Heart left ventricle (tissue), 16 donors: ENCODE measurements at places on chromosomes 1 and 21. TPM values are rescaled to one million over a fixed set of nuclear protein-coding genes. Genes with fewer than 3 reads are reported as not detected.
A peak's percentile ranks its signal among the peaks of the same experiment; 100 is the strongest.

The TOMM40L gene
- 31.6 TPM for total RNA-seq

DNA sequence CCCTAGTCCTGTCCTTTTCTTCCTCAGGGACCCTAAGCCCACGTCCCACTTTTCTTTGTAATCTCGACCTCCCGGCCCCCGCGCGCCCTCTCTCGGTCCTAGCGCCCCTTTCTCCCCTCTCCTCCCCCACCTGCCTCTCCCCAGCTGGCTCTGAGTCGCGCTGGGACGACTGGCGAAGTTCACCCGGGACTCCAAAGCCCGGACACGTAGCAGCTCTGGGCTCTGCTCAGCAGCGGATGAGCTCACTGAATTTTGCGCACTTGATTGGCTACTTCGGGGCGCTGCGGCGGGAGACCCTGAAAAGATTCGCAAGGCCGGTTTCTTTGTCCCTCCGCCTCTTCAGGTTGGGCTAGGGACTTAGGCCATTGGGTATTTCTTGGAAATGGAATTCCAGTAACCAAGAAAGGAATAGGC is 16.3 kb upstream of the ACKR1 start:
- peak; percentile 79 for DNase-seq
- H3K4me1 ChIP-seq, result no peaks in the 10 kb centered on the region
- H3K4me3 ChIP-seq, result no peak overlapping the region
- peaks cover 46% of the 10 kb centered on the region for H3K27me3 ChIP-seq

DNA sequence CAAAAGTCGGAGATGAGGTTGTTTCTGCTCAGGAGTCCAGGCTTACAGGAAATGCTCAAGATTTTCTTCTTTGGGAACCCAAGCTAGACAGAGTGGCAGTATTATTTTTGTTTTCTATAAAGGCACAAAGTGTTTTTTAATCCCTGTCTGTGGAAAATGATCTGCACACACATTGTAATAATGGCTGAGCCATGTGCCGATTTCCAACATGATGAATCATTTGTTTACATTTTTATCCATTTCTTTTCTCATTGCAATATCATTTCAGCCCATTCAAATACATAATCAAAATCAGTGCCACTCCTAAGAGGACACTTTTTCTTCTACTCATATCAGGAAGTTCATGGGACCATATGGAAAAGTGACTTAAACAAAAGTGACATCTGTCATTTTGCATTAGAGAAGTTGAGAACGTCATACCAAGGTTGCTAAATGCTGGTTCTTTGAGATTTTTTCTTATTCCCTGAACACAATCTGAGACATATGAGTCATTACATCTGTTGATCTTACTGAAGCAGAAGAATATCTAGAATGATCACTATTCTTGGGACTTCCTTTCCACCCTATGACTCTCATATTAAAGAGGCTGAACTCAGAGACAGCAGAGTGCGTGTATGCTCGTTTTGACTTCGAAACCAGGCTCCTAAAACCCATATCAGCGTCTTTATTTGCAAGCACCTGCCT is 44.9 kb downstream of the ACTA1 start:
- no peak overlapping the region for H3K4me3 ChIP-seq
- no peak overlapping the region for H3K27ac ChIP-seq
- H3K4me1 ChIP-seq, result no peaks in the 10 kb centered on the region

- H3K27me3 ChIP-seq, result no peaks in the 10 kb centered on the region
- H3K4me3 ChIP-seq, result no peak overlapping the region
- H3K36me3 ChIP-seq, result no peaks in the 10 kb centered on the region
Measured at GRCh38 chr1:167529829-167530474, 11.6 kb upstream of the CD247 start.

The TNNT2 gene
- 8,693 TPM for total RNA-seq

DNA sequence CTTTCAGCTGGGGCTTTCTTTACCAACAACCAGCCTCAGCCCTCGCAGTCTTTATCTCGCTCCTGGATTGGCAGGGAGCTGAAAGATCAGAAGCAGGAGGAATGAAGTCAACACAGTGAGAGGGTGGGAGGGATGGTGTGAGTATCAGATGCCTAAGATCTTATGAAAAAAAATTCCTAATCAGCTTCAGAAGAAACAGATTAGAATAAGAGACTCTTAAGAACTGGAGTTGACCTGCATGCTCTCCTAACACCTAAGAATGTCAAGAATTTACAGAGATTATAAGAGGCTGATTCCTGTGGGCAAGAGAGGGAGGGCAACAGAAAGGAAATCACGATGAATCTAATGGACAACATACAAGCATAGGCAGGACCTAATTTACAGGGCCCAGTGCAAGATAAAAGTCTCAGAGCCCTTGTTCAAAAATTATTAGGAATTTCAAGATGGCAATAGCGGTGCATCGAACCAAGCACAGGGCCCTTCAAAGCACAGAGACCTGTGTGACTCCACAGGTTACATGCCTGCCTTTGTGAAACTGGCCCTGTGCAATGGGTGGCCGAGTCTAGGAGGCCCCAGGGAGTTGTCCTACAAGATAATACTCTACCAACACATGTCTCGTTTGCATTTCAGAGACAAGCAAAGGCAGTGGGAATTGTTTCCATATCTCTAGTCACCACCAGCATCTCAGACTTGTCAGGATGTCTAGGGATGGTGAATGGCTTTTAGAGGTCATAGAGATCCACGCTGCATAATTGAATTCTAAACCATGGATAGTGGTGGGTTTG is 65.3 kb upstream of the PPP2R5A start:
- H3K27me3 ChIP-seq, result no peaks in the 10 kb centered on the region
- no peak overlapping the region for H3K27ac ChIP-seq
- DNase-seq, result no peak
- no peak overlapping the region for H3K4me3 ChIP-seq
- peaks cover 5% of the 10 kb centered on the region for H3K4me1 ChIP-seq

The PODN gene
- 18.9 TPM for total RNA-seq

The UBAP2L gene
- 111 TPM for total RNA-seq

GRCh38 chr1:183654706-183655105 is 1.6 kb upstream of the APOBEC4 start:
- H3K27me3 ChIP-seq, result no peaks in the 10 kb centered on the region
- no peak overlapping the region for H3K4me3 ChIP-seq
- no peak for DNase-seq
- H3K27ac ChIP-seq, result no peak overlapping the region
- H3K36me3 ChIP-seq, result no peaks in the 10 kb centered on the region
- peaks cover 45% of the 10 kb centered on the region for H3K4me1 ChIP-seq

The APOBEC4 gene
- not detected for total RNA-seq

GRCh38 chr1:53390736-53391135 is 62.9 kb upstream of the LRP8 start:
- H3K27ac ChIP-seq, result no peak overlapping the region
- DNase-seq, result no peak

DNA sequence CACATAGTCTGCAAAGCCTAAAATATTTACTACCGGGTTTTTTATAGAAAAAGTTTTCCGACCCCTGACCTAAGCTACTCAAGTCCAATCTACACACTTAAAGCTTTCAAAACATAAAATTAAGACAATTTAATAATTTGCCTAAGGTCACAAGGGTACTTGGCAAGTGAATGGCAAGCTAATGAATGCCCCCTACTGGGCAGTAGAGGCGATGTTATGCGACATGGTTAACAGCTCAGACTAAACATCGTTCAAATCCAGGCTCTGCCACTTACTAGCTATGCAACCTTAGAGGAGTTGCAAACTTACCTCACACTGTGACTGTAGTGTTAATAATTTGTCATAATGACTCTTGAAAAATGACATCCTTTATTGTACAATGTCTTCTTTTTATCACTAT is 317.2 kb upstream of the NFIA start:
- DNase-seq, result no peak
- H3K4me1 ChIP-seq, result no peaks in the 10 kb centered on the region
- H3K4me3 ChIP-seq, result no peak overlapping the region
- H3K36me3 ChIP-seq, result no peaks in the 10 kb centered on the region
- H3K27me3 ChIP-seq, result no peaks in the 10 kb centered on the region

GRCh38 chr1:19639999-19640362 is 4.1 kb upstream of the NBL1 start:
- no peaks in the 10 kb centered on the region for H3K27me3 ChIP-seq
- DNase-seq, result no peak
- H3K4me1 ChIP-seq, result peaks cover 18% of the 10 kb centered on the region
- H3K4me3 ChIP-seq, result no peak overlapping the region
- no peak overlapping the region for H3K27ac ChIP-seq

DNA sequence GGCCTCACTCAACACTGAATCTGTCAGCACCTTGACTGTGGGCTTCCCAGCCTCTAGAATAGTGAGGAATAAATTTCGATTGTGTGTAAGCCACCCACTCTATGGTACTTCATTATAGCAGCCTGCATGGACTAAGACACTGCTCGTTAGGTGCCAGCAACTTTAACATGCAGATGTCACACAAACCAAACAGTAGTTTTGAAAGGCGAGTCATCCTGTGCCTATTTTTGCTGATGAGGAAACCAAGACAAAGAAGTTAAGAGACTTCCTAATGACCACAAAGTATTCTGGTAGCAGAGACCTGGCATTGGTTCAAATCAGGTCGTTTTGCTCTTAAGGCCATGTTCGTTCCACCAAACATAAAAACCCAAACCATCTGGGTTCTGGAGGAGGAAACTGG is 42.9 kb downstream of the BATF3 start:
- H3K36me3 ChIP-seq, result no peaks in the 10 kb centered on the region
- H3K4me3 ChIP-seq, result no peak overlapping the region
- no peak for DNase-seq
- H3K27ac ChIP-seq, result no peak overlapping the region
- no peaks in the 10 kb centered on the region for H3K4me1 ChIP-seq
- no peaks in the 10 kb centered on the region for H3K27me3 ChIP-seq

DNA sequence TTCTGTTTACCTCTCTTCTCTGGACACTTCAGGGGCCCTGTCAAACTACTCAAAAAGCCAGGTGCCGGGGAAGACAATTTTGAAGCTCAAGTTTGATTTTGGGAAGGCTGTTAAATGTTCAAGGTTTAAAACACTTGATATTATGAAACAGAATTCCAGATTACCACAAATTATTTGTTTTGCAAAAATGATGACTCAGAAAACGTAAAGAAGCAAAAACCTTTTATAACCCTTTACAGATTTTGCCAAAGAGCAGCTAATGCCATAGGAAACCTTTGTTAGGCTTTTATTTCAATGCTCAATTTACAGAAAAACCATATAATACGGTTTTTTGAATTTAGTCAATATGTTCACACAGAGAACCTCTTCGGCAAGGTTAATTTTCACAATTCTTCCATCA is 593.4 kb upstream of the ZP4 start:
- no peak for DNase-seq
- H3K36me3 ChIP-seq, result no peaks in the 10 kb centered on the region
- no peaks in the 10 kb centered on the region for H3K27me3 ChIP-seq
- H3K4me3 ChIP-seq, result no peak overlapping the region

DNA sequence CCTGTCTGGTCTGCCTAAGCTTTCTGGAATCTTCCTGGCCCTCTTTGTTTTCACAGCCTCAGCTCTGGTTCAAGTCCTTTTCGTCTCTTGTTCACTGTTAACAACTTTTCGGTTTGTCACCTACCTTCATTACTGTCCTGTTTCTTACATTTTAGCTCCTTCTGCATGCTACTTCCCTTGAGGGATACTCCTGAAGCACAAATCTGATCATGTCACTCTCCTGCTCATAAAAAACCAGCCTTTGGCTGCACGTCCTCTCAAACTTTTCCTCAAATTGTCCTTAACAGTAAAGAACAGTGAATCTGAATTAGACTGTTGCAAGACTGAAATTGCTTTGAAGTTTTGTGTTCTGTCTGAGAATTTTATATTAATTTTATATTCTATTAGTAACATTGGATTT is 3.3 kb downstream of the RAVER2 start:
- no peak overlapping the region for H3K4me3 ChIP-seq
- H3K27ac ChIP-seq, result no peak overlapping the region
- peaks cover 7% of the 10 kb centered on the region for H3K4me1 ChIP-seq
- no peaks in the 10 kb centered on the region for H3K36me3 ChIP-seq

The CNR2 gene
- not detected for total RNA-seq

DNA sequence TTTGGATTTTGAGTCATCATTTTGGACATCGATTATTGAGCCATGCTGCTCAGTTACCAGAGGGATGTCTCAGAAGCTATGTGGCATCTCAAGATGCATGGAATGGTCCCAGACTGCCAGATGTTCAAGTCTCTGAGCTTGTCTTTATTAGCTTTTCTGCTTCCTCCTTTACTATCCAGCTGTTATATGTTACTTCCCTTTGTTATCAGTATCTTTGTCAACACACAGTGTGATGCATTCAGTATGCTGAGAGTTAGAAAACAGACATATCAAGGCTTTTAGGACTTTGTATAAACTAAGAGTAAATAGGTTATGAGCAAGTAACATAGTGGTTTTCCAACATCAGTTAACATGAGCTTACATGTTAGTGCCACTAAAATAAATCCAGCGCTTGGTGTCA is 474.5 kb downstream of the DSCAM start:
- no peaks in the 10 kb centered on the region for H3K36me3 ChIP-seq
- H3K27me3 ChIP-seq, result no peaks in the 10 kb centered on the region

DNA sequence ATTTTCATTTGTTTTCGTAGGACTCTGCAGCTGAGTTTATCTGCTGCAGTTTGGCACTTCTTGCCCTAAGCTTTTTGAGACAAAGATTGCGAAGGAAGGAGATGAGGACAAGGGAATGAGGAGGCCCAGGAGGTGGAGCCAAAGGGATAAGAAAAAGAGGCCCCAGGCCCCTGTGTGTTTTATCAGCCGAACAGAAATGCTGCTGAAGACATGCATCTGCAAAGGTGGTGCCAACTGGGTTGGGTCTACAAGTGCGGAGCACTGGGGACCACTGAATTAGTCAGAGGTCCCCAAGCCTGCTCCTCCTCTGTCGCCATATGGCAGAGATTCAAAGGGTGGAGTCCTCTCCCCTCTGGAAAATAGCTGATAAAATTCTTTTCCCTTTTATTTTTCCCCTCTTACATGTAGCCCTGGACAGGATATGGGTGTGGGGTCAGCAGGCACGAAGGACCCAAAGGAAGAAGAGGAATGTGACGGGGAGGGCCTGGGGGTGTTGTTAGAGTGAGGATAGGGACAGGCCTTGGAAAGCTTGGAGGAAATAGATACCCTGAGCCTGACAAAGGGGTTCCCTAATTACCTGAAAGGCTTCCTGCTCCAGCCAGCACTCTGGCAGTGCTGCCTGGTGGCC is 2.7 kb downstream of the CD34 start:
- peaks cover 7% of the 10 kb centered on the region for H3K27me3 ChIP-seq
- H3K27ac ChIP-seq, result peak overlapping the region; percentile 84
- peaks cover 78% of the 10 kb centered on the region for H3K4me1 ChIP-seq
- DNase-seq, result peak; percentile 81
- H3K36me3 ChIP-seq, result no peaks in the 10 kb centered on the region

- no peak overlapping the region for H3K4me3 ChIP-seq
- no peak for DNase-seq
- H3K27me3 ChIP-seq, result no peaks in the 10 kb centered on the region
- no peaks in the 10 kb centered on the region for H3K4me1 ChIP-seq
- H3K27ac ChIP-seq, result no peak overlapping the region
Measured at GRCh38 chr1:85027242-85027983, 20.9 kb downstream of the MCOLN3 start.
